ENCODE measurements at places on chromosomes 16 and 17.

DNA sequence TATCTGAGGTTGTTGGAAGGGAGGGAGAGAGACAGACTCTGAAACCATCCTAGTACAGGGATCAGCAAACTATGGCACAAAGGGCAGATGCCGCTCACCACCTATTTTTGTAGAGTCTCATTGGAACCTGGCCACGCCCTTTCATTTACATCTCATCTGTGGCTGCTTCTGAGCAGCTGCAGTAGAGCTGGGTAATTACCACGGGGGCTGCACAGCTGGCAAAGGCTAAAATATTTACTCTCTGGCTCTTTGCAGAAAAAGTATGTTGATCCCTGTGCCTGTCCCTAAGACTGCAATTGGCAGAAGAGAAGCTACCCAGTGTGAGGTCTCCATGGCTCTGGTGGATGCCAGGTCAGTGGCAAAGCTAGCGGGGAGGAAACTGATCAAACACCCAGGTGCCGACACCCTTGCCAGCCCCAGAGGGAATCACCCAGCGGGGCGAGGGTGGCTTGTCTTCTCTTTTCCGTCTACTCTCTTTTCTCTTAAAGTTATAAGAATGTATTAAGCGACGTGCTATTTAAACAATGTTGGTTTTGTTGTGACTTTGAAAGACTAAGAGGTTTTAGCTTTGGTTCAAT lies 14.0 kb downstream of the CEP295NL start:
- DNase-seq: no peak

DNA sequence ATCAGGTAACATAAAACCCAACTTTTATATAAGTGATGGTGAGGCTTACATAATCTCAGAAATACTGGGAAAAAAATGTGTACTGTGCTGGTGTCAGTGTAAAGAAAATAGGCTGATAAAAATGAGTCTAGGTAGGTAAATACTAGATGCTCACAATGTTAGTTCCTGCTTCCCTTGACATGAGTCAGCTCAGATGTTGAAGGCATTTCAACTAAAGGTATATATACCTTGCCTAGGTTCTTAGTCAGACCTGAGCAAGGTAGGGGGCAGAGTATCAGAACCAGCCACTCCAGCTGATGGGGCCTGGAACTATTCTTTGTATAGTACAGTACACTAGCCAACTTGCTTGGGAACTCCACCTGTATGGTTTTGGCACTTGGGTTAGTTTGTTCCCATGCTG lies 51.0 kb upstream of the CA10 start:
- no peak for DNase-seq

GRCh38 chr17:83031321-83031945 lies 48.0 kb upstream of the METRNL start:
- DNase-seq: no peak

- no peak for DNase-seq
Measured at GRCh38 chr17:71392715-71393567, 727.9 kb upstream of the SOX9 start.
